ENCODE measurements at places on chromosomes 4 and X.

DNA sequence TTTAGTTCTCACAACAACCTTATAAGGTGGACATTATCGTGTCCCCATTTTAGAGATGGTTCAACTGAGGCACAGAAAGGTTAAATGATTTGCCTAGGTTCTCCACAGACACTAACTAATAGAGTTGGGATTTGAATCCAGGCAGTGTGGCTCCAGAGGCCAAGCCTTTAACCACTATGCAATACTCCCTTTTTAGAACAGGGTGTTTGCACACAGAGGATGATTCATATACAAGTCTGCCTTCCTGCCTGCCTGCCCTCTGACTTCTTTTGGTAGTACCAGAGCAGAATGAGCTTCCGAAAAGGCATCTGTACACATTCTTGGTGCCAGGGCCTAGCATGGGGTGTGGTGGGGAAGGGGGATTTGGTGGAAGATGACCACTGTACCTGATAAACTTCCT is 150.8 kb upstream of the ARHGEF9 start:
- no peak for DNase-seq

GRCh38 chrX:148156986-148157385 is 175.8 kb downstream of the FMR1NB start:
- DNase-seq, result no peak

DNA sequence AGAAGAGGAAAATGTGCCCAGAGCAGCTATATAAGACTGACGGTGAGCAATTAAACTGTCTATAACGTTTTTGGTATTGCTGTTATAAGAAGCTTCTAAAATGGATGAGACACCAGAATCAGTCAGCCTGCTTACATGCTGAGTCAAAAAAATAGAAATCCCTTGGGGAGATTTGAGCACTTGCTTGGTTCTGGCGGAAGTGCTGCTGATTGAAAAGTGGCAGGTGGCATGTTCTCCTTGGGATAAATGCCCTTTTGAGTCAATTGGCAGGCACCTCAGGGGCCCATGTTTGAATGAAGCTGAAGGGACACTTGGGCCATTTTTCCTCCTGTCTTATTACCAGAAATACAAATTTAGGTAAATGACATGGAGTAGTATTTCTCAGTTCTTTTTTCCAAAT is 148.7 kb downstream of the PTCHD1 start:
- DNase-seq, result no peak

- no peak for DNase-seq
Measured at GRCh38 chr4:20462426-20463175, 210.9 kb downstream of the SLIT2 start.

- DNase-seq, result no peak
Measured at GRCh38 chr4:113899271-113900070, 80.0 kb downstream of the ARSJ start.

DNA sequence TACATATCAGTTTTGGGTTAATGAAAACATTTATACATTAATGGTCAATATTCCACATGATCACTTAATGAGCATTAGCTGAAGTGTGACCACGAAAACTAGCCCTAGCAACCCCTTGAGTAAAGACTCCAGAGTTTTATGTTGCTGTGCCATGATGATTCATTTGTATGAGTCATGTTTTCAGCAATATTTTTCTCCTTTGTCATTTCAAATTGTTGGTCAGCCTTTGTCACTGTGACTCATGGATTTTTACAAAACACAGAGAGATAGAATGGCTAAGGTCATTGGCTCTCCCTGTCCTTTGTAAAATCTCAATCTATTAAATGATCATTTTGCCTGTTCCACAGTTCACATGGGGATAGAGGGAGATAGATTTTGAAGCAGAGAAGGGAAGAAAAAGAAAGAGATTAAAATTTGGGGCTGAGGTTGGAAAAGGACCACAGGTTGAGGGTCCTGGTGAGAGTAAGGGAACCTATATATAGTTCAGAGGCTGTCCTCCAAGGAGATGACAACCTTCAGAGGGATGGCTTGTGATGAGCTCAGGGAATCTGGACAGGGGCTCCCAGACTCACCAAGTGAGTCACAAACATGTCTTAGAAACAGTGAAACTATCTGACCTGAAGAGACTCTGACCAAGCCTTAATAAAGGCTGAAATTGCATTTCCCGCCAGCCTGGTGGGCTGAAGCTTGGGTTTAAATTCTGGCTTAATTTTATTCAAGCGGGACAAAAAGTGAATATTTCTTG is 25.6 kb downstream of the NR0B1 start:
- DNase-seq, result no peak

DNA sequence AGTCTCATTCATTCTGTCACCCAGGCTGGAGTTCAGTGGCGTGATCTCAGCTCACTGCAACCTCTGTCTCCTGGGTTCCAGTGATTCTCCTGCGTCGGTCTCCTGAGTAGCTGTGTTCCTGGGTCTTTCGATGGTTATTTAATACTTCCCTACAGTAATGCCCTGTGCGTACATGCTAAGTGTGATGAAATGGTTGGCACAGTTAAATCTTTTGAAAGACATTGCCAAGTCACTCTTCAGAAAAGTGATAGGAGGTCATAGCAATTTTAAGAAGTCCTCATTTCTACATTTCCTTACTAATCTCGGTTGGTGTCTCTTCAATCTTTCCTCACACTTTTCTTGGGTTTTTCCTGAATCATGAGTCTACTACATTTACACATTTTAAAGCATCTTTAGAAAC is 14.4 kb downstream of the HTT-AS start:
- DNase-seq, result no peak

DNA sequence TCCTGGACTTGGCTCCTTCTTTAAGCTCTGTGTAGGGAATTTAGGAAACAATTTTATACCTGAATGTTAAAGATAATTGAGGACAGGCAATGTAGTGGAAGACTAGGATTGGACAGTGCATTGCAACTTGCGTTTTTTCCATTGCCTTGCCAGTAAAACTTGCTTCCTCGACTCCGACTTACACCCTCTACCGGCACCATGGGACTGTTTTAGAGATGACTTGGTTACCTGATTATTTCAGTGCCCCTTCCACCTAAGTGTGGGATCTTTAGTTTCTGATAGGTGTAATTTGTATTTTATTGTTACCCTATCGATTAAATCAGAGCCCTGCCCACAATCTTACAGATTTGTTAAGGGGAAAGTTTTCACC is 1.2 kb downstream of the PRPS1 start:
- DNase-seq, result peak; percentile 24

- peak; percentile 47 for DNase-seq
Measured at GRCh38 chr4:151324752-151325110, 674 bp downstream of the SH3D19 start.

- DNase-seq, result no peak
Measured at GRCh38 chrX:150504397-150505182, 63.8 kb upstream of the MTM1 start.

- no peak for DNase-seq
Measured at GRCh38 chrX:120334151-120334550, 22.9 kb upstream of the TMEM255A start.

DNA sequence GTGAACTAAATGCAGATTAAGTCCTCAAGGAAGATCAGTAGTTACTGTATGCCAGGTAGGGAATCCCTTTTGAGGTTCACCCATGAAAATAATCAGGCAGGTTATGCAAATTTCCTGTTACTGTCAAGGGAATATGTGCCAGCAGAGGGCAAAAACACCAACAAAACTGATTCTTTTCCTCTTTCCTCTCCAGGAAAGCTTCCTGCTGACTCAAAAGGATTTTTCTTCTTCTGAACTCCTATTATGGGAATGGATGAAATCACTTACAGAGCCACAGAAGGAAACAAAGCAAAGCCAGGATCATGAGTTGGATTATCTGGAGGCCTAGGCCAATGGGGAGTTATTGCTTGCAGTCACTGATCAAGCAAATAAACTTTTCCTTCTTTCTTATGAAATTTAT is 49.7 kb downstream of the TMPRSS11F start:
- no peak for DNase-seq

DNA sequence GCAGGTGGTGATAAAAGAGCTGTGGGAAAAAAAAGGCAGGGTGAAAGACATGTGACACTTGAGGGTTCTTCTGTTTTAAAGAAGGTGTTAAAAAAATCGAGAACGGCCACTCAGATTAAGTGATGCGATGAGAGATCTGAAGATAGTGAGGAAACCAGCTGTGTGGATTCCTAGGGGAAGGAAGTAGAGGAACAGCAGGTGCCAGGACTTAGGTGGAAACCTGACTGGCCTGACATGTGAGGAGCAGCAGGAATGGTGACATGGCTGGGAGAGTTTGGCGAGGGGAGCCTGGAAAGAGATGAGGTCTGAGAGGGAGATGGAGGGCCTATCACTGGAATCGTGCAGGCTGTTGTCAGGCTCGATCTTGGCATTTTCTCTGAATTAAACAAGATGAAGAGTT is 55.5 kb downstream of the BMPR1B start:
- DNase-seq, result no peak

All from NCI-H526 treated with DMSO at 0.1 percent for 48 hours (cell line).